ENCODE measurements at places on chromosomes 6 and 20.

GRCh38 chr6:146149770-146150169 lies 120.9 kb downstream of the GRM1 start:
- DNase-seq = no peak

DNA sequence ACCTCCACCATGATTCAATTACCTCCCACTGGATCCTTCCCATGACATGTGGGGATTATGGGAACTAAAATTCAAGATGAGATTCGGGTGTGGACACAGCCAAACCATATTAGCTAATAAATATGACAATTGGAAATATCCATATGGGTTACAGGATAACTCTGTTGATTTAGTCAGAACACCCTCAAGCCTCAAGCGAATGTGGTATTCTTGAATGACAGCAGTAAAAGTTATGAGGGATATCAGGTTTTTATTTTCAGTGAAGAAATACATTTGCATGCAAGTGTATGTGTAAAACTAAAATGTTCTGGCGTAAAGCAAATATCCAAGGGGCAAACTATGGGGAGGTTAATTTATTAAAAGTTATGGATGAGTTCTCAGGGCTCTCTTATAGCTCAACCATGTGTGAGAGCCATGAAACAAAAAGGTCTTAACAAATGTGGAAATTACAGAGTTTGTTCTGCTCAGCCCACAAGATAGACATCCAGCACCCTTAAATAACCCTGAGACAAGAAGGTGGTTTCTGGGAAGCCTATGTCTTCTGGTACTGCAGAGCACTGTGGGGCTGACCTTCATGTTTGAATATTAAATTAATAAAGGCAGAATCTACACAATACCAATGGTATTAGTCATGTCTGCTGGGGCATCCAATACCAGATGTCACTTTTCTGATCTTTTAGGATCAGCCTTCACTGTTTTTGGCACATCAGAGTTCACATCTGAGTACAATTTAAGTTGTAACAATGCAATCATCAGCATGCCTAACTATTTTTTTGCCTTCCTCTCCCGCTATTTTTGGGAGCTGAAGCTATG lies 370.5 kb upstream of the RSPO3 start:
- DNase-seq = no peak

DNA sequence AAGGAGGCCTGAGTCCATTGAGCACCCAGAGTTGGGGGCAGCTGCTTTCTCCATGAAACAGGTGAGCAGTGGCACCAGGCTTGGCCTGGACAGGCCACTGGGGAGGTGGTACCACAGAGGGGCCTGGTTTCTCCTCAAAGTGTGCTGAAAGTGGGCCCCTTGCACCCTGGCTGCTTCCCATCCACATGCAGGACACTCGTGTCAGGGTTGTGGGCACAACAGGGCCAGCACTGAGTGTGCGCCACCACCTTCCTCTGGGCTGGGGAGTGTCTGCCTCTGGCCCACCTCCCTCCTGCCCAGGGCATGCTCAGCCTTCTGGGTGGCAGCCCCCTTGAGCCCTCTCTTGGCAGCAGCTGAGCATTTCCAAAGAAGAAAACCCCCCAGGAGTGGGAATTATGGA lies 5.2 kb upstream of the SLC22A1 start:
- DNase-seq = no peak

DNA sequence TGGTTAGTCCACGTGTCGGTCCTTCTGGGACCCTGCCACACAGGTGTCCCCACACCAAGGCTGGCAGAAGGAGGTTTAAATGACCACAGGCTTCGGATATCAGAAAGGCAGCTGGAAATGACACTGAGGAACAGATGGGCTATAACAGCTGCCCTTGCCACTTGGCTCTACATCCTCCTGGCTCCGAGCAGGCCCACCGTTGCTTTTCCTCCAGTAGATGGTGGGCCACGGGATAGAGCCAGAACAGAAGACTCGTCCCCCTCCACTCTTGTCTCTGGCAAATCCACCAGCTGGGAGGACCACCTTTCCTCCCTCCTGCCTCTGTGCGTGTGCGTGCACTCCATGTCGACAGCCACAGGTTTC lies 17.6 kb downstream of the WRNIP1 start:
- DNase-seq = no peak

- no peak for DNase-seq
These were observed 476 bp downstream of the IGF2R start for GRCh38 chr6:159969204-159969912.

- DNase-seq = no peak
These were observed 117.0 kb upstream of the ASCC3 start for GRCh38 chr6:100998111-100998510.

GRCh38 chr20:10924644-10925201 lies 250.9 kb upstream of the JAG1 start:
- no peak for DNase-seq

- DNase-seq = no peak
These were observed 229.3 kb downstream of the GRM1 start for GRCh38 chr6:146258206-146258605.

GRCh38 chr6:50305660-50306059 lies 255.9 kb upstream of the DEFB112 start:
- peak; percentile 11 for DNase-seq

DNA sequence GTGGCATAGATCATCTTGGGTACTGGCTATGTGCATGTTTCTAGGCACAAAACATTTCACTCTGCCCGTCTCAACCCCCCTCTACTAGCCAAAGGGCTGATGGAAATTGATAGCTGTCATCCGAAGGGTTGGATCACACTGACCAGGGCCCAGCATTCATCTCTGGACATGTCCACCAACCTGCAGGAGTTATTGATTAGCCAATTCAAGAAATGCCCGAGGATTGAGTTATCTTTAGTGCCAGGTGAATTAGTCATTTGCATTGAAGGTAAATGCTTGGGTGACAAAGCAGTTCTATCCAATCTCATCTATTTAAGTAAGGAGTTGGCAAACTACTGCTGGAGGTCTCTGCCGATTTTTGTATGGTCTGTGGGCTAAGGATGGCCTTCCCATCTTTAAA lies 80.1 kb downstream of the CD164 start:
- no peak for DNase-seq

GRCh38 chr6:46291275-46291633 lies 120.5 kb upstream of the ENPP5 start:
- DNase-seq = no peak

DNA sequence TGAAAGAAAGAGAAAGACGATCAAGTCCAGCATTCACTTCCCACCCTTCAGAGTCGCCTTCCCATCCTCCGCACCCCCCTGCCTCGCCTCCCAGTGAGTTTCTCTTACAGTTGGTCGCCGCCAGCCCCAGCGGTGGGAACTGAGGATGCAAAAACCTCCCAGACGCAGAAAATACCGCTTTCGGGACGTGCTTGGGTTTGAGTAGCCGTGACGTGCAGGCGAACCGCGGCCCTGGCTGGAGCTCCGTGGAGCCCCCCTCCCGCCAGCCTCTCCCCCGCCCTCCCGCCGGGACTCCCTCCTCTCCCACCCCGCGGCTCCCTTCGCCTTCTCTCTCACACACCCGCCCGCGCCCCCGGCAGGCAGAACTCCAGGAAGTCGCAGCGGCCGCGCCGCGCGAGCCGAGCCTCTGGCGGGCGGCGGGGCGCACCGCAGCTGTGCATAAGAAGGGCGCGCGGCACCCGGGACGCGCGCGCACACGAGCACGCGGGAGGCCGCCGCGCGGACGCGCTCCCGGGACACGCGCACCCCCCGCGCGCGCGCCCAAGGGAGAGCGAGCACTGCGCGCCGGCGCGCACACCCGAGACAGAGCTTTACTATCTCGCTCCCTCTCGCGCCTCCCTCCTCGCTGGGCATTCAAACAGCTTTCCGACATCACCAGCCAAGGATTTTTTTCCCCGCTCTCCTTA lies at the start of gene ADGRB3:
Gene ADGRB3, plus strand, starts transcription at position 557 of the 686 bp plus-strand sequence. CDS start 3,394 bp downstream, outside the sequence.
- DNase-seq = peak; percentile 75

DNA sequence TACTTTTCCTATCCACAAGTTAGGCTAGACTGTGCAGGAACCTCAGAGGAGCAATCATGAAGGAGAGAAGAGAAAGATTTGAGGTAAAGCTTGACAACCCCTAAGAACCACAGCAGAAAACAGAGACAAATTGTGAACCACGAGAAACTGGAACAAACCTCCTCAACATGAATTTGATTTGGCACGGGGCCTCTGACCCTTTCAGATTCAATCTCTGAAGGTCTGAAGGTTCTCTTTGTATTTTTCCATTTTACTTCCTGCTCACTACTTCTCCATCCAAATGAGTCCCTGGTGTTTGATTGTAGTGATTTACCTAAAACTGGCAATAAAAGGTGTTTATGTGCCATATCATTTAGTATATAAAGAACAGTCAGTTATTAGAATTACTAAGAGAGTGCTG lies 126.1 kb upstream of the STXBP5 start:
- DNase-seq = no peak

DNA sequence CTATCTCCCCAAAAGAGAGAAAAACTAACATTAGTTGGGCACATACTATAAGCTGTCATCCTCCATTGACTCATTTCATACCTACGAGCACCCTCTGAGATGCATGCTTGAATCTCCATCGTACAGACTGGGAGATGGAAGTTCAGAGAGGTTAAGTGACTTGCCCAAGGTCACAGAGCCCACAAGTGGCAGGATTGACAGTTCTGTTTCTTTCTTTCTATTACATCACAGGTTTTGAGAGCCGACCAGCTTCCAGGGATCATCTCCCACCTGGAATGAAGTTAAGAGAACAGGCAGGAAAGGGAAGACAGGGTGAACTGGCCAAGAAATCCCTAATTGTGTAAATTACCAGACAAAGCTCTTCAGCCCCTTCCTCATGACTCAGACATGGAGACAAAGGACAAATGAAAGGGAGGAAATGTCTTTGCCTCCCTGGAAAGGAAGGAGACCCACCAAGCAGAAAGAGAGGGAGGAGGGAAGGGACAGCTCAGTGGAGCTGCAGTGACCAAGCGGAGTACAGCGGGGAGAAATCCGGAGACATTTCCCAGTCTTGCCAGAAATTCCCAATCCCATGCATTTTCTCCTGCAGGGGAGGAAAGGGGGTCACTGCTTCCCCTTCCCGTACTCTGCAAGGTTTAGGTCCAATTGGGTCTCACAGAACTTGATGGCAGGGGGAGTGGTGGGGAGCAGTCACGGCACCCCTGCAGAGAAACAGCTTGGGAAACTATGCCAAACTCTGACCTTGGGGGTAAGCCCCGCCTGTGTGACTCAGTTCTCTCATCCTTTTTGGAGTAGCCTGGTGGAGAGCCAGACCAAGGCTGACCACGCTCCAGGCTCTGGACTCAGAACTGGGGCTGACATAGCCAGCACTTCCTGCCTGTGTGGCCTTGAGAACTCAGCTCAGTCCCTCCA lies 154.3 kb downstream of the ANKRD60 start:
- DNase-seq = no peak

DNA sequence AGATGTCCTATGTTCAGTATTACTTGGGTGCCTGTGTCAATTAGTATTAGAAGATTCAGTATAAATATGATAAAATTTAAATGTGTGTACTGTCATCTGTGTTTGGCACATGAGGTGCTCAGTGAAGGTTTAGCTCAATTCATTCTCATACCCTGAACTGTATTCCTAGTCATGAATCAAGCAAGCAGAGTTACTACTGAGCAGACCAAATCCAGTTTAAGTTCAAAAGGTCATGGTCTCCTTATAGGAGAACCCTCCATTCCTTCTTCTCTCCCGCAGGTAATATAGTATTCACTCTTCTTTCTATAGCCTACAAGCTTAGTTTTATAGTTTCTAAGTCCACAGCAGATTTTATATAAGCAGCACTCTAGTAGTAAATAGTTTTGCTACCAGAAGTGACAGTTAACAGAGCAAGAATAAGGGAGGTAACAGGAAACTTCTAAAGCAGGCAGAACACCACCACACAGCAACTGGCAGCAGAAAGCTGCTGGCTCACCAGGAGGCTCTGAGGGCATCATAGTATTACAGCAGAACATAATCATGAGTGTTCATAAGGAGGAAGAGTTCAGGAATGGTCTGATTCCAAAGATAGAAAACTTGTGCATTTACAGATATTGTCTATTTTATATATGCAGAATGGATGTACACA lies 133.2 kb downstream of the SLC16A10 start:
- no peak for DNase-seq

- no peak for DNase-seq
These were observed 223.7 kb upstream of the SYNCRIP start for GRCh38 chr6:85866370-85866730.

DNA sequence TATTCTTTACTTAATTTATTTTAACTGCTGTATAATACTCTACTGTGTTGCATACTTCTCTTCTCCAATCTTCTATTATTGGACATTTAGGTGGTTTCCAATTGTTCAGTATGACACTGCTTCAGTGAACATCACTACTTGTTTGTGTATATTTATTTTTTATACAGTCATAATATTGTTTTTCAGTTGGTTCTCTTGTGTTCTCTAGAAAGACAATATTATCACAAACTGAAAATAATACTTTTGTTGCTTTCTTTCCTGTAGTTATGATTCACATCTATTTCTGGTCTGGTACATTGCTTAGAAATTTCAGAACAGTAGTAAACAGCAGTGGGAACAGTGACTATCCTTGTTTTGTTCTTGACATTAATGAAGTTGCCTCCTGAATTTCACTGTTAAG lies 62.8 kb upstream of the GTSF1L start:
- no peak for DNase-seq

DNA sequence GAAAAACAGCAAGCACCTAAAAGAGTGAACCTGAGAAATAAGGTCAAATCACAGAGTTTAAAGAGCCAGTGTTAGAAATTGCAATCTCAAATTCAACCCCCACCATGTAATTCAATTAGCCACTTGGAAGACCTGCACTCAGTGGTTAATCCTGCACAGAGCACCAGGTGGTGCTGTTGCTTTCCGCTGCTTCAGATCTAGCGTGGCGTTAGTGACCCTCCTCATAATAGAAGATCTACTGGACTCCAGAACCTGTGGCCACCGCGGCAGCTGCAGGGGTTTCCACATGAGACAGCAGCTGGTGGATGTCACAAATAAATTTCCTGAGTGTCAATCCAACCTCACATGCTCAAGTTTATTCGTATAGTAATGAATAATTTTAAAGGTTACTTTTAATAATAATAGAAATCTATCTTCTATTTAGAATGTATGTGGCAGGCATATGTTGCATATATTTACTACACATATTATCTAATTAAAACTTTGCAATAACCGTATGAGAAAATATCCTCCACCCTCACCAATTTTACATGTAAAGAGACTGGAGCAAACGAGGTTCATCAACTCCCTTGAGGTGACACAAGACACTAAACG lies 84.4 kb downstream of the SYNE1 start:
- DNase-seq = peak; percentile 32

- DNase-seq = peak; percentile 90
These were observed 1.9 kb downstream of the DDR1 start for GRCh38 chr6:30885999-30886896.

GRCh38 chr6:5287205-5287965 lies 26.1 kb downstream of the FARS2 start:
- no peak for DNase-seq

GRCh38 chr20:64210656-64211369 lies 44.7 kb upstream of the PCMTD2 start:
- DNase-seq = no peak

- DNase-seq = no peak
These were observed 63.2 kb upstream of the ARMH2 start for GRCh38 chr6:24861934-24862333.
